Right cardiac atrium (tissue), 5 donors: ENCODE measurements at places on chromosomes 7 and 10. TPM values are rescaled to one million over a fixed set of nuclear protein-coding genes. Genes with fewer than 3 reads are reported as not detected.

Gene MLXIPL
- total RNA-seq: 3.2 TPM

Gene STEAP1B
- total RNA-seq: 1.1 TPM

Gene CYP26C1
- total RNA-seq: not detected

Gene INA
- total RNA-seq: not detected

Gene CTTNBP2
- total RNA-seq: 4.5 TPM

Gene IL6
- 10.9 TPM for total RNA-seq

Gene PRLHR
- total RNA-seq: not detected

Gene ITIH5
- total RNA-seq: 5.4 TPM

Gene CDHR3
- total RNA-seq: 0.66 TPM

Gene TRIM50
- not detected for total RNA-seq

Gene TAS2R5
- 0.40 TPM for total RNA-seq

Gene NEUROG3
- not detected for total RNA-seq

Gene GNG11
- 12.1 TPM for total RNA-seq
